ENCODE measurements at places on chromosomes 13 and 19.

- peak; percentile 53 for DNase-seq
Observed at GRCh38 chr13:40682449-40683240, 16.2 kb upstream of the FOXO1 start.

DNA sequence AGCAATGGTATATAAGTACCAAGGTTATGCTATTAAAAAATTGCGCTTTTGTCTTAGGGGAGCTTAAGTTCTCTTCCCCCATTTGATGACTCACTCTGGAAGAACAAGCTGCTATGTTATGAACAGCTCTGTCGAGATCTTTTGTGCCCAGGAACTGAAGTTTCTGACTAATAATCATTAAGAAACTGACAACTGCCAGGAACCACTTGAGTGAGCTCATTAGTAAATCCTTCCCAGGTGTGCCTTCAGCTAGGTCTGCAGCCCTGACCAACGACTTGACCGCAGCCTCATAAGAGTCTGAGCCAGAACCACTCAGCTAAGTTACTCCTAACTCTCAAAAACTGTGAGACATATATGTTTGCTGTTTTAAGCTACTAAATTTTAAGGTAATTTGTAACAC lies 147.8 kb downstream of the SLITRK6 start:
- no peak for DNase-seq

DNA sequence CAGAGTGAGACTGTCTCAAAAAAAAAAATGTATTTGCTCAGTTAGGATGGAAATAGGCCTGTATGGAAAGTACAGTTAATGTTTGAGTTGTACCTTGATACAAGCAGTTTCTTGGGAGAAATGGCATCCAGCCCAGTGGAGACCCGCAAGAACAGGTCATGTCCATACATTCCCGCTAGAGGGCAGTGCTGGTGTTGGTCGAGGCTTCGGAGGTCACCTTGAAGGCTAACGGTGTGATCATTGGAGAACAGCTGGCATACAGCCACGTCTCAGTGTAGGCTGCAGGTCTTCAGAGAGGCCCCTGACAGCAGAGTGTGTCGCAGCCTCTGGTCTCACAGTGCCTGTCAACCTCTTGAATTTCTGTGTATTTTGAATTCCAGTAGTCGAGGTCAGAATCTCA lies 7.5 kb downstream of the ZNF610 start:
- DNase-seq = peak; percentile 52

GRCh38 chr19:46287585-46287984 lies 9.3 kb upstream of the HIF3A start:
- no peak for DNase-seq

DNA sequence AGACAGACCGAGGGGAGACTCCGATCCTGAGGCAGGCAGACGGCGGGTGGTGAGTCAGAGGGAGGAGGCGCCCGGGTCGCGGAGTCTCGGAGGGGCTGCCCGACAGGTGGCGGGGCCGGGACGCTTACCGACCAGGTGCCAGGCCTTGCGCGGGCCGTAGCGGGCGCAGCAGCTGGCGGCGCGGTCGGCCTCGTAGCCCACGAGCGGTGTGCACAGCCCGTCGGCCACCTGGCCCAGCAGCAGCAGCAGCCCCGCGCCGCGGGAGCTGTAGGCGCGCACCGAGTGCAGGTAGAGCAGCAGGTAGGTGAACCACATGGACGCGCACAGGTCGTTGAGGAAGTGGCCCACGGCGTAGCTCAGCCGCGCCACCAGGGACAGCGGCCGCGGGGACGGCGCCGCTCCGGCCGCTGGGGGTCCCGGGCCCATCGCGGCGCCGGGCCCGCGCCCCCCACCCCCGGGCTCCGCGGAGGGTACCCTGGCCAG lies 367 bp downstream of the MFSD12 start:
- DNase-seq = peak; percentile 62

DNA sequence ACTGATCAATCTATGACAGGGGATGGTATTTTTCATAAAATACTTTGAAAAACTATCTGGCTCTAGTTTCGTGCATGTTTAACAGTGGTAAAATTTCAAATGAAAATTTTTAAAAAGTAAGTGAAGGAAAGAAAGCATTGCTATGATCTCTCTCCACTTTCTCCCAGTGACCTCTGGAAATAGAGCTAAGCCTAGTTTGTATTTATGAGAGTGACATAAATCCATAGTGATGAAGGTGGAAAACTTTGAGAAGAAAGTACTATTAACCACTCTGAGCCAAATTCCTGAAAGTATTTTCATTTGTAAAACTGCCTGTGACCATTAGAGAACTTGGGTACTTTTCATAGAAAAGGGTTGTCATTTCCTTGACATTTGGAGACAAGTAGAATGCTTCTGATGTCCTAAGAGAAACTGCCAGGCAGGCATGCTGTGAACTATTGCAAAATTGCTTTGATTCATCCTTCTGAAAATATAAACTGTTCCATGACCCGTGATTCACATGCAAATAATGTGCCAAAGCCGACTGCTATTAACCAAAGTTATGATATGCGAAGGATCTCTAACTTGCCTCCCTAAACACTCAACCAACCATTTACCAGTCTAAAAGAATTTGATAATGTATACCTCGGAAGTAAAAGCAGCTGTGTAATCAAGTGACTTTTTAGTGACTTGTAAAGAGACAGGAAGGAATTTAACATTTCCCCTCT lies 133.2 kb downstream of the VWA8 start:
- no peak for DNase-seq

GRCh38 chr13:21344662-21345176 lies 114.4 kb downstream of the ZDHHC20 start:
- peak; percentile 24 for DNase-seq

DNA sequence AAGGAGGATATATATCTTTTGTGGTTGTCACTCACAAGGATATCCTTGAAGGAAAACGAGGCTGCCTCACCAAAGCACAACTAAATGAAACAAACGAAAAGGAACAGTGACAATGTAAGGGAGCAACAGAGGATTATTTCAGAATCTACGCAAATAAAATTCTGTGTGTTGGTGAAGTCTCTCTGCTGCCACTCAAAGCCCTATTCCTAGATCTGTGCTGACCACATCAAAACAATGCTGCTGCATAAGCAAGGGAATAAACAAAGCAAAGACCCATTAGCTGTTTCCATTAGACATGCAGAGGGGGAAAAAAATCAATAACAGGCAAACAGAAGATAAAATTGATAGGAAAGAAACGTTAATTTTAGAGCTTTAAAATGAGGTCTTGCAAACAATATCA lies 204.4 kb downstream of the MZT1 start:
- DNase-seq = no peak

- DNase-seq = no peak
Observed at GRCh38 chr13:40438999-40439797, 227.2 kb downstream of the FOXO1 start.

GRCh38 chr19:40410030-40410389 lies 3.2 kb downstream of the PRX start:
- no peak for DNase-seq
